ENCODE measurements at places on chromosomes 4 and X.

- DNase-seq: no peak
These were observed 58.5 kb upstream of the PABPC4L start for GRCh38 chr4:134260126-134260525.

DNA sequence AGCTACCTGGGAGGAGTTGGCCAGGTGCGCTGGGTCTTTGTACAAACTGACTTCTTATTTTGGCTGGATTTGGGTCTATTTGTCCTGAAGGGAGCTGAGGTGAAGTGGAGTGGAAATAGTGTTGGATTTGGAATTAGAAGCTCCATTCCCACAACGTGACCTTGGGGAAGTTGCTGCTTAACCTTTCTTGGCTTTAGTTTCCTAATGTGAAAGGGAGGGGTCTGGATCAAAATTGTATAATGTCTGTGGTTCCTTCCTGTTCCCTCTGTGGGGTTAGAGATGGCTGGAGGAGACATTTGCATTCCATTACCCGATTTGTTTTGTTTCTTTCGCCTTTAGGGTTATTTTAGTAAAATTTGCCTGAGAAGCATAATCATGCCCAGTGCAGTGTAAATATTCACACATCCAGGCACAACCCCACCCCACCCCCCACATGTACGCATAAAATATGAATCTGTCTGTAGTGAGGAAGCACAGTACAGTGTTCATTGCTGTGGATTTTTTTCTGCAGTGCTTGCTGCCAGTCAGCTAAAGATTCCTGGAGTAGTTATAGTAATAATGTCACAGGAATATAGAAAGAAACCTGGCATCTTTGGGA lies 21.5 kb downstream of the JADE1 start:
- DNase-seq: no peak

DNA sequence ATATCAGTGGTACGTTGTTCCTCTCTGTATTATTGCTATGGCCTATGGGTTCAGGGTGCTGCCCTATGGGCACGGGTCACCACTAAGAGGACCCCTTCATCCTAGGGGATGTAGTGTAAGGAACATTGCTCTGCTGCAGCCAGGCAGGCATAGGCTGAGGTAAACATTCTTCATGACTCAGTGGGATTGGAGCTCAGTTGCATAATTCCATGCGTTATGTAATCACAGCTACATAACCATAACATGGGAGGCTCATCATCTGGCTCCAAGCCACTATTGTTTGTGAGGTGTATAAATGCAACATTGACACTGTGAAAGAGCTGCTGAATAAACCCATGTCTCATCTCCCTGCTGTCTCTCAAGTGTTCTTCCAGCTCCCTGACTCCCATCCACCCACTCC lies 375.2 kb downstream of the MAGEE1 start:
- DNase-seq: no peak

DNA sequence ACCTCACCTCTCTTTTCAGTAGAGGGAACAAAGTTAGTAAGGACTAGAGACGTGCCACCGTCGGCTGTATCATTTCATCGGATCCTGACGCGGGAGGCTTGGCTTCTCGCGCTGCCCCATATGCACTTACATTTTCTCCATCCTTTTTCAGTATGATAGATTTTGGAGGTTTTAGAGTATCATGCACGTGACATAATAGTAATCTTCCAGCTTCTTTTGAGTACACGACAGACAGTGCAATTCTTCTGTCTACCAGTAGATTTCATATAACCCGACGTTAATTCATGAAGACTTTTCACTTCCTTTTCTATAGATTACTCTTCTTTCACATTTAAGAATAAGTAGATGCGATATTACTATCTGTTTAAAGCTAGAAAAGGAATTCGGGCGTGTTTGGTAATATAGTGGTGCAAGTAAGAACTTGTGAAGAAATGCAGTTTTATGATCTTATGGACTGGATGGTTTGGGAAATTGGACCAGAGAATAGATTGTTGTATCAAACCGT lies 1.0 kb downstream of the CDS1 start:
- DNase-seq: no peak
